ENCODE measurements at places on chromosomes 5 and 9.

- no peak for DNase-seq
These were observed 243 bp upstream of the SHISAL2B start for GRCh38 chr5:64690104-64690416.

DNA sequence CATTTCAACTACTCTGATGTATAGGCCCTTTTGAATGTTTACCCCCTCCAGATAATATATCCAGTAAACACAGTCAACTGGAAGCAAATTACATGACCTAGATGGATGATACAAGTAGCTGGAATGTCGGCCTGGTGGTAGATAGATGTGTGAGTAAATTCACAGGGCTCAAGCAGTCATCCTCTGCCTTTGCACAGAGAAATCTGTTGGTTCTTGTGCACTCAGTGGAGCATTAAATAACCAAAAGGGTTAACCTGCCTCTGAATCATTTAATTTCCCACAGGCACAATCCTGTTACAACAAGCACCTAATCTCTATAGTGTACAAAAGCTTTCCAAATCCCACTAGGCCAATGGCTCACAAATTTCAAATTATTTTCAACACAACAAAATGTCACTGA lies 668.3 kb downstream of the DNAH5 start:
- DNase-seq: no peak

- no peak for DNase-seq
These were observed 335 bp downstream of the ROPN1L start for GRCh38 chr5:10441992-10442435.

GRCh38 chr9:6917162-6917561 lies 159.4 kb downstream of the KDM4C start:
- DNase-seq: no peak

DNA sequence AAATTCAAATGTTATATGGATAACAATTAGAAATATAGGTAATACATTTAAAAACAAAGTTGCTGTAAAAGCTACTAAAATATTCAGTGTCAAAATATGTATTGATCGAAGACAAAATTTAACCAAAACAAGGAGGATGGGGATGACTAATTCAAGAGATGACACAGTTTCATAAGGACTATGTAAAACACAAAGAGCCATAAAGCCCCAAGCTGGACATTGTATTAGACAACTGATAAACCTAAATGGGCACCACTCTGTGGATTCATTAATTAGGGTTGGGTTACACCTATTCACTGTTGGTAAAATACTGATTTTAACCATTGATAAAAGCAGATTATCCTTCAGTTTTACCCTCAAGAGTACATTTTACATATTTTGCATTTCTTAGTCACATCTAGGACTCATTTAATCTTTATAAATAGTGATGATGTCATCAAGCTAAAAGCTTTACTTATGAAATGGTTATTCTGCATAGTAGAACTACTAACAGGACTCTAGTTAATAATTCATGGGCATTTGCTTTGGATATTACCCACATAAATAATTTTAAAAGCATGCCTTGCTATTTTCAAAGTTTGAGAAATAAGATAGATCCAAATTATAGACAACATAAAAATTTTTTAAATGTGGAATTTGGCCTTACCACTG lies 13.7 kb downstream of the TUT7 start:
- DNase-seq: no peak

- peak; percentile 65 for DNase-seq
These were observed 149.2 kb upstream of the KLF9 start for GRCh38 chr9:70563431-70564204.

GRCh38 chr5:107154593-107154992 lies 516.1 kb downstream of the EFNA5 start:
- no peak for DNase-seq

- DNase-seq: no peak
These were observed 84.9 kb downstream of the PRELID2 start for GRCh38 chr5:145750199-145750598.

- peak; percentile 8 for DNase-seq
These were observed 109.9 kb downstream of the EDIL3 start for GRCh38 chr5:84274585-84275468.

- DNase-seq: no peak
These were observed 20.1 kb downstream of the CLPTM1L start for GRCh38 chr5:1324719-1325190.

- DNase-seq: peak; percentile 0
These were observed 831.5 kb downstream of the MAT2B start for GRCh38 chr5:164336906-164337305.

GRCh38 chr5:154193283-154193682 lies 2.8 kb downstream of the GALNT10 start:
- DNase-seq: no peak

DNA sequence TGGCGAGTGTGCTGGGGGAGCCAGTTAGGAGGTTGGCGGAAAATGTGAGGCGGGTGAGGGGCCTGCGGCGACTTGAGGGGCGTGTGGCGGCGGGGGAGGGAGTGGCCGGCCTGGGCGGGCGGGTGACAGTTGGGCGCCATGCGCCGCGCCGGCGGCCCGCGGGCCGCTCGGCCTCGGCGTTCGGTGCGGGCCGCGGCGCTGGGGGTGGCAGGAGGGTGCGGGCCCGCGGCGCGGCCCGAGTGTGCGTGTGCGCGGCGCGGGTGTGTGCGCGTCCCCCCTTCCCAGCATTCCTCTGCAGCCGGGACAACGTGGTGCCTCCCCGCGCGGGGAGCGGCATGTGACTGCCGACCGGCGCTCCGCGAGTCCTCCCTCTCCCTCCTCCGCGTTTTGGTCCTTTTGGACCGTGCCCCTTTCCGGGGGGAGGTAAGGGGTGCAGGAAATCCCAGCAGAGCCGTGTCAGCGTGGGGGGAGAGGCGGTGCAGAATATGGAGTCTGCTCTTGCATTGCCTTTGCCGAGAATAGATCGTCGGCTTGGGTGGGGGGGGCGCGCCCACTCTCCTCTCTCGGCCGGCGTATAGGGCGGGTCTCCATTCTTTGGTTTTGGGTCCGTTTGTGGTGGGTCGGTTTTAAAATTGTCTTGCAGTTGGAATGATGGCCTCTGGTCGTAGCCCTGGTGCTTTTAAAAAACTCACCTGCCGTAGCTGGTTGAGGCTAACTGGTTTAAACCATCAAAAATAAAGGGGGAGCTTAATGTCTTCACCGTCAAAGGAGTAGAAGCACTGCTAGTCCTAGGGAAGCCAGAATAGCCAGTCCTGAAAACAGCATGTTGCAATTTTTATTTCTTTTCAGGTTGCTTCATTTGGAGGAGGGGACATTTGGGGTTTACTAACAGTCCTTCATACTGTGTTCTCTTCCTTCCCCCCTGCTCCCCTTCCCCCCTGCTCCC lies 2.0 kb downstream of the LARP1 start:
- peak; percentile 60 for DNase-seq

DNA sequence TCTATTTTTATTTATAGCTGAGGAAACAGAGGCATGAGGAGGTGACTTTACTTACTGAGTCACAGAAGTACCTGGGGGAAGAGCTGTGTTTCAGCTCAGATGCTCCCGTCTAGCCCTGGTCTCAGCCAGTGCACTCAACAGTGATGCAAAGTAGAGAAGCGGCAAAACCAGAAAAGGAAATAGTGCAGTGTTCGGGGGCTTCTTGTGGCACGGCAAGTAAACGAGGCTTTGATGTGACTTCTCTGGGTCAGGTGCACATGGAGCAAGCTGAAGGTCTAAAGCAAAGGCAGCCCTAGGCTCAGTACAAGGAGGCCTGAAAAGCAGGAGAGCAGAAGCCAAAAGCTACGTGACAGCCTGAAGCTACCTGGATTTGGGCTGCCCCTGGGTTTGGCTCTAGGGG lies 526.7 kb upstream of the ADAMTS16 start:
- no peak for DNase-seq

GRCh38 chr5:153753645-153754432 lies 263.4 kb downstream of the GRIA1 start:
- no peak for DNase-seq

DNA sequence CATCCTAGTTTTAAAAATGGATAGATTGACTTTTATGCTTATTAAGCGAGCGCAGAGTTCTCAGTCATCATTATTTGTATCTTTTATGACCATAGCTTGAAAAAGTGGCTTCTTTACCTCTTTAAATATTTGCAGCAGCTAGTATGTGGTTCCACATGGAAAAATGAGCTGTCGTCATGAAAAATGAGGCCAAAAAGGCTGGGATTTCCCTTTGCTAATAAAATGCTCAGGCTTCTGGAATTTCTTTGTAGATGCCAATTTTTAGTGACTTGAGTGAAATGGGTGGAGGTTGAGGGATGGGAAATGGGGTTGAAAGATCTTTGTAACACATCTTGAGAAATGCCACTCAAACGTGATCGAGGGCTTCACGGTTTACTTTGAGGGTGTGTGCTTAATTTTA lies 35.2 kb downstream of the RAI14 start:
- DNase-seq: peak; percentile 69

DNA sequence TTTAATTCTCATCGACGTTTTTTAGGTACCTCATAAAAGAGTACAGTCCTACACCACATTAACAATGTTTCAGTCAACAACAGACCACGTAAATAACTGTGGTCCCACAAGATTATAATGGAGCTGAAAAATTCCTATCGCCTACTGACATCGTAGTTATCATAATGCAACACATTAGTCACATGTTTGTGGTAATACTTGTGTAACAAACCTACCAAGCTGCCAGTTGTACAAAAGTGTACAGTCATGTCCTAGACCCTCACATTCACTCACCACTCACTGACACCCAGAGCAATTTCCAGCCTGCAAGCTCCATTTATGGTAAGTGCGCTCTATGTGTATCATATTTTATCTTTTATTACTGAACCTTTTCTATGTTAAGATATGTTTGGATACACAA lies 16.8 kb downstream of the GNAQ start:
- peak; percentile 55 for DNase-seq

DNA sequence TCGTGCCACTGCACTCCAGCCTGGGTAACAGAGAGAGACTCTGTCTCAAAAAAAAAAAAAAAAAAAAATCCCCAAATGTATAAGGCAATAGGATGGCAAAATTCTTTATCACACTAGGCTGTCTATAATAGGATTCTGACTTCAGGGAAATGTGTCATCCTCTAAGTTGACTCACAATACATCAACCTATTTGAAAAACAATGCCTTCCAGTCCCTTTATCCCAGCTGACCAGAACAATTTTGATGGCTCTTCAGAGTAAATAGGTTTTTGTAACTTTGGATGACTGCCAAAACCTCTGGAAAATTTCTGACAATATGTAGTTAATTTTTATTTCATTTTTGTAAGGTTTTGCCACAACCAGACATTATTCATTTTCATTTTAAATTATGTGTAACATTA lies 184.1 kb downstream of the CCDC192 start:
- no peak for DNase-seq

- no peak for DNase-seq
These were observed 79.9 kb downstream of the TAF11L14 start for GRCh38 chr5:17714186-17714585.

DNA sequence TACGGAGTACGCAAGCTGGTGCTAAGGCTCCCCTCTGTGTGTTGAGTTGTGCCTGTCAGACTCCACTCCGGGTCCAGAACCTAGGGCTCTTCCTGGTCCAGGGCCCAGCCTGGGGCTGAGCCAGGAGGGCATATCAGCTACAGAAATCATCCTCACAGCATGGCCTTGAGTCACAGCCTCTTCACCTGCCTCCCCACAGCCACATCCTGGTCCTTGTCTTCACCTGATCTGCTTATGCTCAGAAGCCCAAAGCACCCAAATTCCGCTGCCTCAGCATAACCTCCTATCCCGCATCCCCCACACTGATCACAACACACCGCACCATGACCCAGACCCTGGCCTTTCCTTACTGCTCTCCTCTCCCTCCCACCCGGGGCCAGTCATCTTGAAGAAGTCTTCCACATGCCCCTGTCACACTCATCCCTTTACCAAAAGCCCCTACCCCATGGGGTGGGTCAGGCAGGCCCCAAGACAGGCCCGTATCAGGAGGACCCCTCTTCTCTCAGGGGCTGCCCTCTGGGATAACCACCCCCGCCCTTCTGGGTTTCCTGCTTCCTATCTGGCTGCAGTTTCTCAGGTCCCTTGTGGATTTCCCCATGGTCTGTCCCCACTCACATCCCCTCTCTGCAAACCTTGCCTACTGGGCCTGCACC lies 1.3 kb upstream of the IL3 start:
- DNase-seq: no peak

- peak; percentile 34 for DNase-seq
These were observed 195.8 kb downstream of the ERCC6L2 start for GRCh38 chr9:96071076-96071814.

GRCh38 chr9:125496313-125496834 lies 210.6 kb downstream of the MAPKAP1 start:
- no peak for DNase-seq

DNA sequence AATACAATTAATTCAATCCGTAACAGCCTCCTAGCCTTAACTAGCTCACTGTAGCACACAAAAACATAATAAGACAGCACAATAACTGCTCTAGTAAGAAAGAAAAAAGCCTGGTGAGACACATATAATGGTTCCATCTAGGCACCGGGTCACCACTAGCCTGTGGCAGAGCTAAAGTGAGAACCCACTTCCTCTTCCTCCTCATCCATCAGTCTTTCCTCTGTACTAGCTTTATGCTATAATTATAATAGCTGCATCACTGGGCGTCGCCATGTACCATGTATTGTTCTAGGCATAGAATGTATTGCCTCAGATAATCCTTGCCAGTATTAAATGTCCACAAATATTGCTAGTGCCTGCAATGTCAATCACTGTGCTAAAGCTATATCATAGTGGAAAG lies 23.1 kb downstream of the ADRB2 start:
- no peak for DNase-seq

- no peak for DNase-seq
These were observed 214.6 kb downstream of the SREK1 start for GRCh38 chr5:66358741-66359140.

DNA sequence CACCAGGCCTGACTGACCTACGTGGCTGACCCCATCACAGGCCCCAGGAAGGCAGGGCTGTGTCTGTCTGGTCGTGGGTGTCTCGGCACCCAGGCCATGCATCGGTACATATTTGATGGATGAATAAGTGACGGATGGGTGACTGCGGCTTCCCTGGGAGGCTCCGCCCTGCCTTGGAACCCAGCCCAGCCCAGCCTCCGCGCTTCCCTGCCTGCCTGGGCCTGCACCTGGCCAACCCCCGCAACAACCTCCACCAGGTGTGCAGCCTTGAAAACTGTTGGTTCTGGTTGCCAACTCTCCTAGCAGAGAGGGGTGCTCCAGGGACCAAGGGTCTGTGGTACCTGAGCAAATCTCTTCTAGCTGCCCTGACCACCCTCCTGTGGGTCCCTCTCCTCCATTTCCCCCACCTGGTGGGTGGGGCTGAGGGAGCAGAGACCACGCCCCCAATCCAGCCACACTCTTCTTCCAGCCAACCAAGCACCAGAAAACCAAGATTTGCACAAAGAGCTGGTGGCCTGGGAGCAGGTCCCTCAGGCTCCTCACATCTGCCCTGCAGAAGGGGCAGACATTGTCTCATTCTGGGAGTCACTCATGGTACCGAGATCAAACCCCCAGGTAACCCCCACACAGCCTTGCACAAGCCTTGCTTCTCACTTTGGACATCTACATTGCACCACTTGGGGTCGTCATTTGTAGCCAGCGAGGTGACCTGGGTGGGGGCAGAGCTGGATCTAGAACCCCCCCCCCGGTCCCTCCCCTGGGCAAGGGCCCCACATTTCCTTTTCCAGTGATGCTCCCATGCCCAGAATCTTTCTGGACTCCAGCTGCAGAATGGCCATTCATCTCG lies 100.6 kb upstream of the IER5L start:
- peak; percentile 52 for DNase-seq
